Stimulated activated CD8-positive, alpha-beta memory T cell treated with anti-CD3 and anti-CD28 coated beads, Interleukin-2, amount 100 ng/mL, for 1 hour (primary cell): ENCODE measurements at places on chromosomes 11 and 22.

DNA sequence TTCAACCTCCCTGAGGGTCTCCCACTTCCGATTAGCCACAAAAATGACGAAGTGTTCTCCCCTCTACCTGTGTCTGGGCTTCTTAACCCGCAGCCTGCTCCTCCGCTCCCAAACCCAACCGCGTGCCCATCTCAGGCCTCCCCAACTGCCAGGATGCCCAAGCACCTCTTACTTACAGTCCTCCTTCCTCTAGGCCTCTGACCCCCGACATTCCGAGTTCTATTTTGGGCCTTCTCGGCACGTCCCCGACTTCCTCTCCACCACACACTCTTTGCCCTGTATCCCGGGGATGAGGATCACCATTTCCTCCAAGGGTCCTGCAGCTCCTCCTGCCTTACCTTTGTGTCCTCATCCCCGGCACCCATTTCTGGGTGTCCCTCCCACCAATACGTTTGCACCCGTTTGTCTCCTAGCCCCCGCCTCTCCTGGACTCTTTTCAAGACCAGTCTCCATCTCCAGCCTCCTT is 388 bp upstream of the MUS81 start:
- DNase-seq = no peak

- no peak for DNase-seq
Observed at GRCh38 chr11:93059117-93059957, 89.9 kb downstream of the MTNR1B start.

DNA sequence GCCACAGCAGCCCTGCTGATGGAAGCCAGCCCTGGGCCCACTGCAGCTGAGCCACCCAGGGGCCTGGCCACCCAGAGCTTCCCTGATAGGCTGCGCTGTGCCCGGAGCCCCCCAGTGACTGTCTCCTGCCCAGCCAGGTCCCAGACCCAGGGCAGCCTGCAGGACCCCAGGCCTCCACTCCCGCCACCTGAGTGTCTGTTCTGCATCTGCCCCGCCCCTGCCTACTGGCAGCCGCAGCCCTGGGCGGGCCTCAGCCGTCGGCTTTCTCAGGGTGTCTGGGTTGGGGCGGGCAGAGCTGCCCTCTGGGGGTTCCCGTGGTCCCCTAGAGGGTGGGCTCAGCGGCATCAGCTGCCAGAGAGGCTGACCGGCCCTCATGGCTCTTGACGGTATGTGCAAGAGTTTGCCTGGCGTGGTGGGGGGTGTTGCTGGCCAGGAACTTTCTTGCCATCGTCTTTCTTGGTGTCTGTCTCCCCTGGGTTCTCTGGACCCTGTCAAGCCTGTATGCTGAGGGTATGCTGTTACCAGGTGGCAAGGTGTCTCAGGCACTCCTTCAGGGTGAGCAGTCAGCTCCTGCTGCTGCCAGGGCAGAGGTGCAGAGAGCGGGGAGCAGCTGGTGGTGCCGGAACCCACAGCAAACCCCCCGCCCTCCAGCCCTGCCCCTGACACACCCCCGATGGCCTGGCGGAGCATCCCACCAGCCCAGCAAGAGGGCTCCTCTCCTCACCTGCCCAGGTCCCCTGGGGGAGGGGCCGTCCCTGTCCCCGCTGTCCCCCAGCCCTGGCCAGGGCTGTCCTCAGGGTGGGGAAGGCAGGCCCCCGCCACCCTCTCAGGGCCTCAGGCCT is 12.2 kb upstream of the PIM3 start:
- DNase-seq = no peak

- DNase-seq = no peak
Observed at GRCh38 chr11:69644962-69645675, 4.2 kb downstream of the CCND1 start.

DNA sequence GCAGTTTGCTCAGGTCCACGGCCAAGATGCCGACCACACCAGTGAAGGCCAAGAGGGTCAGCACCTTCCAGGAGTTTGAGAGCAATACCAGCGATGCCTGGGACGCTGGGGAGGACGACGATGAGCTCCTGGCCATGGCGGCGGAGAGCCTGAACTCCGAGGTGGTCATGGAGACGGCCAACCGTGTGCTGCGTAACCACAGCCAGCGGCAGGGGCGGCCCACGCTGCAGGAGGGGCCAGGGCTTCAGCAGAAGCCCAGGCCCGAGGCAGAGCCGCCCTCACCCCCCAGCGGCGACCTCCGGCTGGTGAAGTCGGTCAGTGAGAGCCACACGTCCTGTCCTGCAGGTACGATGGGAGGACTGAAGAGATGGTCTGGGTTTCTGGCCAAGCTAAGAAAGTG is 31.0 kb downstream of the TBC1D22A start:
- DNase-seq = no peak

- DNase-seq = no peak
Observed at GRCh38 chr11:59145534-59145933, 2.9 kb downstream of the FAM111A start.

DNA sequence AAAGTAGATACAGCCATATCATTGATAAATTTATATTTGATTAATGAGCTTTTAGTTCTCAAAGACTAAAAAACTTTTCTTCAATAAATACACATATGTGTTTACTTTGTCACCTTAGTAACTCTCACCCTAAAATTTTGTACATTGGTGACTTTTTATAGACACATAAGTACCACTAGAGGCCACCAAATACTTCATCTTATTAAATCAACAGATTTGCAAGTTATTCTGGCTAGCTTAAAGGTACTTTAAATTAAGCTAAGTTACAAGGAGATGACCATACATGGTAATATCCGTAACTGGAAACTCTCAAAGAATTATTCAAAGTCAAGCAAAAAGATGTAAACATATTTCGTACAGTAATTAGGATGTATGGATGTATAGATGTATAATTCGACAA is 112.2 kb downstream of the SBF2 start:
- no peak for DNase-seq

GRCh38 chr11:47448566-47449427 is at the start of gene RAPSN:
TSS of gene RAPSN (minus strand) at chr11:47449136. CDS start at chr11:47448964, 172 bp downstream.
- no peak for DNase-seq

- no peak for DNase-seq
Observed at GRCh38 chr11:14914536-14914935, 22.5 kb upstream of the CYP2R1 start.

- DNase-seq = no peak
Observed at GRCh38 chr11:19430754-19431398, 190.1 kb upstream of the E2F8 start.

DNA sequence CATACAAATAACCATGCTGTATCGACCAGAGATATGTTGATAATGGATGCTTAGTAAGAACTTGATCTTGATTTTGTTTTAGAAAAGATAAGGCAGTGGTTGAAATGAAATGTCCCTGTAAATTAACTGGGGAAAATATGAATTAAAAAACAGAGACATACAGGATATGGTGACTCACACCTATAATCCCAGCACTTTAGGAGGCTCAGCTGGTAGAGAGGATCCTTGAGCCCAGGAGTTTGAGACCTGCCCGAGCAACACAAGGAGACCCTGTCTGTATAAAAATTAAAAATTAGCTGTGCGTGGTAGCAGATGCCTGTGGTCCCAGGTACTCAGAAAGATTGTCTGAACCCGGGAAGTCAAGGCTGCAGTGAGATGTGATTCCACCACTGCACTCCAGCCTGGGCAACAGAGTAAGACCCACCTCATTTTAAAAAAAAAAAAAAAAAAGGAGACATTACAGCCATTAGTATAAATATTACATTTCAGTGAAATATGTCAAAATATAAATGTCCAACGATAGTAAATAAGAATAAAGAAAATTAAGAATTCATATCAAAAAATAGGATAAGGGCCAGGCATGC is 4.6 kb downstream of the PICALM start:
- DNase-seq = no peak

DNA sequence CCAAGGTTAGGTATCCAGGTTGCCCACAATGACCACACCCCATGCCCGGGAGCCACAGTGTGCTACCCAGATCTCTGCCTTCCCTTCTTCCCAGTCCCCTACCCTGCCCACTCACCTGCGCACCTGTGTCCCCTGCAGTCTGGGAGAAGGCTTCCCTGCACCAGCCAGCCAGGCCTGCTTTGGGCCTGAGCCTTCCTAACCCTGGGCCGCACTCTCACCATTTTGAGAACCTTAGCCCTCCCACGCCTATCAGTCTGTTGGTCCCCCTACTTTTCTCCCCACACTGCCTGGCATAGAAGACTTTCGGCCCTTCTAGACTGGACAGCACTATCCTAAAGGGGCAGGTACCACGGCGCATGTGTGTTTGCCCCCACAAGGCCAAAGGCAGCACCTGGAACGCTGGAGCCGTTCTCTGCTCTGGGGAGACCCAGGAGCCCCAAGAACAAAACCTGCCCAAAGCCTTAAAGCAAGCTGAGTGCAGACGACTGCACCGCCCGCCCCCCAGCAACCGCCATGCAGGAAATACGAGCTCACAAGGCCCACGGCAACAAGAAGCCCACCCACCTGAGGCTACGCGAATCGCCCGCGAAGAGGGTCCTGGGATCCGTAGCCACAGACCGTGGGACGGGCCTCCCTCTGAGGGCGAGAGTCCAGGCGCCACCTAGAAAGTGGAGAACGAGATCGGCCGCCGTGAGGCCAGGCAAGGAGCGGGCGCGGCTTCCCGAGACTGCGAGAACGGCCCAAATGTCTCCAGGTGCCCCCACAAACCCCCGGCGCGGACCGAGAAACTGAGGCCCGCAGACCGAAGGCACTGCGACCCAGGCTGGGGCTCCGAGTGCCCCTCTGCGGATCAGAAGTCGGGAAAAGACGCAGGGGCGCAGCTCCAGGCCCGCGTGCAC is 546 bp downstream of the GNB1L start:
- DNase-seq = no peak

DNA sequence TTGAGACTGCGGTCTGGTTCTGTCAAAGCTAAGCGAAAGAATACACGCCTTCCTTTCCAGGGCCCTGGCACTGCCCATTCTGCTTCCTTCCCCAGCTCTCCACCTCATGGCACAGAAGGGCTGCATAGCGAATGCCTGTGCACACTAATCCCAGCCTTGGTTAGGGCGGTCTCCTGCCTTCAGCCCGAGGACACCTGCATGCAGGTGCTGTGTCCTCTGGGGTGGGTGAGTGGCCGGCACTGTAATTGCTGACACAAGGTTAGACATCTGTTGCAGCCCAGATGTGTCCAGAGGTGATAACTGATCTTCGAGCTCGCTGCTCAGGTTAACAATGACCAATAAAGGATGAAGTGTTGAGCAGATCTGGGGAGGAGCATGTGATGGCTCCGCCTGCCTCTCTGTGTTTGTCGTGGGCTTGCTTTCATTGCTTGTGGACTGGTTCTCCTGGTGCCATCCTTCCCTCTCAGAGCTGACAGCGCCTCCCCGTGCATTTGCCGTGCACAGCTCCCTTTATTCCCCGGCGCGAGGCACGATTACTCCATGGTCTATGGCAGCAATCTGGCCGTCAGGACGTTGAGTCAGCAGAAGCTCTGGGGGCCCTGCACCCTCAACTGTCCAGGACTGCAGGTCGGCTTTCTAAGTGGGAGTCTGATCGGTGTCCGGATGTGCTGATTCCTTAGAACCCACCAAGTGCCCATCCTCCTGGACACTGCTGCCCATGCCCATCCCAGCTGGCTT is 1088.2 kb downstream of the BRD1 start:
- DNase-seq = no peak

DNA sequence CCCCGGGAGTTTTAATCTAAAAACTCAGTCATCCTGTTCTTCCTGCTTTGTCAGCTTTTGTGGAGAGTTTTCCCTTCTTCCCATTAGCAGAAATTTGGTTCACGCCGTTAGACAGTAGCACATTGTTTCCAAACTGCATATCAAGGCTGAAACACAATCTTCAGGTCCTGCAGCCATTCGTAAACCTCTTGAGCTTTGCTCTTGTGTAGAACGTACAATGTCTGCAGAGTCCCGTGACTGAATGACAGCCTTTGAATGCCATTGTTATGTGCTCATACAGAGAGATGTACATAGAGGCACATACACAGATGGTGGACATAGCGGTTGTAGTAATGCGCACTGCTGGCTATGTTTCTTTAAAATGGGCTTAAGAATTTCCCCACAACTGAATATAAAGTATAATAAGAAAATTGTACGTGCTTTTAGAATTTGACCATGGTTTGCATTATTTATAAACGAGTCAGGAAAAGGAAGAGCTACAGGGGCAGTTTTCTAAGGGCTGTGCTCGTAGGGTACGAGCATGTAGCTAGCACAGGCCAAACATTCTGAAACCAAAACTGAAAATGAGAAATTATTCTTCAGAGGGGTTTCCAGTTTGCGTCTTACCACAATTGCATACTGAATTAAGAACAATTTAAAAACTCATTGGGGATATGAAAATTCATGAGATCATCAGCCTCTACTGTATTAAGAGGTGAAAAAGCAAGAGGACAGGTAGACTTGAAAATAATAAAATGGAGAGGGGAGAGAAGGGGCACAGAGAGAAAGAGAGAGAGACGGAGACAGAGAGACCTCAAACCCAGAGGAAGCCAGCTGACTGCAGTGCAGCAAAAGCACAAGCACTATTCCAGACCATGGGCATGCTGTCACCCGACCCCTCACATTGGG is 310.1 kb downstream of the CADM1 start:
- no peak for DNase-seq

GRCh38 chr11:110182886-110183285 is 89.7 kb downstream of the ZC3H12C start:
- no peak for DNase-seq

GRCh38 chr22:32617271-32617670 is 142.7 kb downstream of the FBXO7 start:
- no peak for DNase-seq

GRCh38 chr11:113817626-113818025 is 38.0 kb downstream of the CLDN25 start:
- DNase-seq = no peak

DNA sequence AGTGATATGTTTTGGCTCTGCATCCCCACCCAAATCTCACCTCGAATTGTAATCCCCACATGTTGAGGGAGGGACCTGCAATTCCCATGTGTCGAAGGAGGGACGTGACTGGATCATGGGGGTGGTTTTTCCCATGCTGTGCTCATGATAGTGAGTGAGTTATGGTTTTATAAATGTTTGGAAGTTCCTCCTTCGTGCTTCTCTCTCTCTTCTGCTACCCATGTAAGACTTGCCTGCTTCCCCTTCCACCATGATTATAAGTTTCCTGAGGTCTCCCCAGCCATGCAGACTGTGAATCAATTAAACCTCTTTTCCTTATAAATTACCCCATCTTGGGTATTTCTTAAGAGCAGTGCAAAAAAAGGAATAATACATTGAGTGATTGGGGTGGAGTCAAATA is 7.3 kb upstream of the CEP295 start:
- no peak for DNase-seq

- DNase-seq = no peak
Observed at GRCh38 chr11:74691755-74692154, 39.5 kb downstream of the CHRDL2 start.

GRCh38 chr22:31538815-31539214 is 42.5 kb downstream of the SFI1 start:
- DNase-seq = no peak

DNA sequence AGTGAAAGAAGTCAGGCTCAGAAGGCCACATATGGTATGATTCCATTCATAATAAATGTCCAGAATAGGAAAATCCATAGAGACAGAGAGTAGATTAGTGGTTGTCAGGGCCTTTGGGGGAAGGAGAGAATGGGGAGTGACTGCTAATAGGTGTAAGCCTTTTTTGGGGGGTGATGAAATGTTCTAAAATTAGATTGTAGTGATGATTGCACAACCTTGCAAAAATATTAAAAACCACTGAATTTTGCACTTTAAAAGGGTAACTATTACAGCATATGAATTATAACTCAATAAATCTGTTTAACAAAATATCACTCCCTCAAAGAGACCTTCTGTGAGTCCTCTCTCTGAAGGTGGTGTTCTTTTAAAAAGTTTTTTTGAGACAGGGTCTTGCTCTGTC is 72.3 kb upstream of the GRK3 start:
- DNase-seq = no peak
